Hematopoietic multipotent progenitor cell treated with erythropoietin and hydrocortisone succinate and interleukin-3 and kit ligand, for 17 days (in vitro differentiated cells): ENCODE measurements at places on chromosomes 1 and 21.

- no peak for DNase-seq
Measured at GRCh38 chr1:14624941-14625340, 26.5 kb downstream of the KAZN start.

- DNase-seq: no peak
Measured at GRCh38 chr1:150187560-150187931, 37.8 kb downstream of the PLEKHO1 start.

DNA sequence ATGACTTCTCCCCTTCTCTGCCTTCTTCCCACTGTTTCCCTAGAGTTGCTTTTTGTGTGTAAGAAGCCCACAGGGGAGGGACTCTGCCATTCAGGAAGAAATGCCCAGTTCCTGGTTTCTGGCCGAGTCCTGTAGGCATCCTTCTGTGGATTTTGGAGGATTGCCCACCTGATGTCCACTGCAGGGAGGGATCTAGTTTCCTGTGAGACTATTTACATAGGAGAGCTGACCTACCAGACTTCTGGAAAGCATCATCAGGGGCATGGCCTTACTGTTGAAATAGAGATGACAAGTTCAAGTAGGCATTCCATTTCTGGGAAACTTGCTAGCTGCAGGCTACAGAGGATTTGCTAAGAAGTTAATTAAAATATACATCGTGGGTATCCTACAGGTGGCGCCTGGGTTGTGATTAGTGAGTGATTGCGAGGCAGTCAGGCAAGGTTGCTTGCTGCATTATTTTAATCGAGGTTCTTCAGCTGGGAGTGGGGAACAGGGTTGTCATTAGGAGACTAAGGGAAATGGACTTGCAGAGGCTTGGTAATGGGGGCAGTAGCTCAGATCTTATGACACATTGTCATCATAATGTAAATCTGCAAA, 148.7 kb downstream of the HHAT start:
- no peak for DNase-seq

DNA sequence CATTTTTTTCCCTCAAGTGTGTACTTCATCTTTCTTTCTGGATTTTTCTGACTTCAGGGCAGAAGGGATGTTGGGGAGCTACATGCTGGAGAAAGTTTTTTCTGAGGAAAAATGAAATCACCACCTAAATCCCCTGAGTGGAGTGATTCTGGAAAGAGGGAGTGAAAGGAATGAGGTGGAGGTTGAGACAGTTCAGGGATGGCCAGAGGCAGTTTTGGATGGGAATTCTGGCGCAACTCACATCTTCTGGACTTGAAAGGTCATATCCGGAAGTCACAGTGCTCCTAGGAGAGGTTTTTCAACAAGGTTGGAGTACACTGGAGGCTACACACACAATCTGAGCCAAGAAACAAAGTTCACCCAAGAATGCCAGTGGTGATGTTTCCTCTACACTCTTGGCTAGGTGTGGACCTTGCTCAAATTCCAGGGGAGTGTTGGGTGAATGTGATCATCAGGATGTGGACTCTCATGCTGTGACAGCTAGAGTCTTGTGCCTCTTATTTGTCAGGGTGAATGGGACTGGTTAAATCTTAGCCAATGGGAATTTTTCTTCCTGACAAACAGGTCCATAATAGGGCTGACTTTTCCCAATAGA, 161.5 kb downstream of the HLX start:
- no peak for DNase-seq

DNA sequence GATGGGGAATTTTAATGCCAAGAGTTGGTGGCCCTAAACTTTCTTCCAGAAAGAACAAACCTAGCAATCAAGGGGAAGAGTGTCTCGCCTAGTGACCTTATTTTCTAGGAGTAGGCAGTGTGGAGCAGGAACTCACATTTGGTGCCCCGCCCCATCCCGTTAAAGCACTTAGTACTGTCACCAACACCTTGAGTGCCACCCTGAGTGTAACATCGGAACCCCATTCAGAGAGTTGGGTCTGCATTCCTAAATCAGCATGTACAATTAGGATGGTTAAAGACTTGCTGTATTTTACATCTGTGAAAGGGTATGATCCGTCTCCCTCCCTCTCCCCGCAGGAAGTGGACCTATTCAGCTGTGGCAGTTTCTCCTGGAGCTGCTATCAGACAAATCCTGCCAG, 15.5 kb downstream of the ETS2 start:
- DNase-seq: no peak

DNA sequence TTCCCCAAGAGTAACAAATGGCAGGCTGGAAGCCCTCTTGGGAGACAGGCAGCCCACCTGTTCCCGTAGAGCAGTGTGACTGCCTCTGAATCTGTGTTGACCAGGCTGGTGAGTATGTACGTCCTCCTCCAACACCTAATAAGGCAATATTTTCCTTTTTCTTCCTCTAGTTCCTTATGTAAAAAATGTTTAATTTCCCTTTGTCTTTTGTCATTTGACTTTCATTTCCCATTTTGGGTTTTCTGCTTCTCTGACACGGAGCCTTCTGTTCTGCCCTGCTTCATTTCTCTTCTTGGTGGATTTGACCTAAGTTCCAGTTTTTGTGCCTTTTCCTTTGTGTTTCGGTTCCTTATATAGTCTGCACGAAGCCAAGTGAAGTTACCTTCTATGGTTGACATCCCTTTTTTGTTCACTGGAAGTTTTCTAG, 65.8 kb upstream of the ATF3 start:
- no peak for DNase-seq

GRCh38 chr1:13730751-13731482, 30.9 kb downstream of the PRDM2 start:
- DNase-seq: no peak

DNA sequence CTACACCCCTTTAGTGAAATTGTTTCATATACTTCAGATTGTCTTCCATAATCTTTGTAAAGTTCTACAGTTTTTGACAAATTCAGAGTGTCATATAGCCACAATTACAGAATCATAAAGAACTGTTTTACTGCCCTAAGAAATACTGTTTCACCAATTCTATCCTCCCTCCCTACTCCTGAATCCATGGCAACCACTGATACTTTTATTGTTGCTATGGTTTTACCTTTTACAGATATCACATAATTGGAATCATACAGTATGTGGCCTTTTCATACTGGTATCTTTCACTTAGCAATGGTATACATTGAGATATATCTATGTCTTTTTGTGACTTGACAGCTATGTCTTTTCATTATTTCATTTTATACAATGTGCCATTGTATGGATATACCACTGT, 34.1 kb downstream of the RC3H1 start:
- no peak for DNase-seq
